Central memory CD8-positive, alpha-beta T cell (primary cell): ENCODE measurements at places on chromosomes 3 and 15.

DNA sequence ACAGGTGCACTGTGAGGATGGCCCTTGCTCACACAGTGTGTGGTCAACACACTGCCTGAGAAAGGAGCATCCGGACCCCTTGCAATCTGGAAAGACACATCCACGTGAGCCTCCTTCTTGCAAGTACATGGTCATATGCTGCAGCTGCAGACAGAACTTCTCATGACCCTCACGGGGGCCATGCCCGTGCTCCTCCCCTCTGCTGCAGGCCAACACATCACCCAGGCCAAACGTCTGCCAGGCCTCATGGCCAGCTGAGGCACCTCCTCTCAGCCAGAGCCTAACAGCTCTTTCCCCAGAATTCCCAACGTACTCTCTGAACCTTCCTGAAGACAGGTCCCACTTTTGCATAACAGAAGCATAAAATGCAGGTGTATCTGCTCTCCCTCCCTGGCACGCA lies 25.3 kb downstream of the SLC41A3 start:
- no peak for DNase-seq

- DNase-seq: no peak
These were observed 169.0 kb downstream of the TBC1D5 start for GRCh38 chr3:17573396-17573795.

- DNase-seq: no peak
These were observed 152.6 kb upstream of the TPM1 start for GRCh38 chr15:62889734-62890505.

GRCh38 chr15:44836094-44836493 lies 99.8 kb downstream of the TRIM69 start:
- DNase-seq: no peak

DNA sequence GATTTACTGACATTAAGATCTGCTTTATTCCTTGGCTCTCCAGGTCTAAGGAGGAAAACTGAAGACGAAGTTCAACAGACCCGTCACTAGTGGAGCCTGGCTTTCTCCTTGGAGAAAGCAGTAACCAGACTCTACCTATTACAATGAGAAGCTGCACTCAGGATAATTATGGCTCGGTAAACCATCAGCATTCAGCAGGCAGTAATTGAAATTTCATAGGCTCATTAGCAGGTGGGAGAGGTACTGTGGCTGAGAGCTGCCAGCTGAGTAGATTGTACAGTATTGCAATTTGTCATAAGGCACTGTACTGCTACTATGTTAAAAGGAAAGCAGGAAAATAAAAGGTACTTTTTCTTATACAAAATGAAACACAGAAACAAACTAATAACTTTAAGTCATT lies 51.2 kb downstream of the CHAC1 start:
- DNase-seq: no peak
